Urinary bladder (tissue), 4 donors: ENCODE measurements at places on chromosomes 4 and X. TPM values are rescaled to one million over a fixed set of nuclear protein-coding genes. Genes with fewer than 3 reads are reported as not detected.
A peak's percentile ranks its signal among the peaks of the same experiment; 100 is the strongest.

AWAT2 gene
- total RNA-seq, result not detected

FGA gene
- not detected for total RNA-seq

CASP6 gene
- 21.4 TPM for total RNA-seq

LGI2 gene
- 4.8 TPM for total RNA-seq

PDLIM3 gene
- 456 TPM for total RNA-seq

PPBP gene
- total RNA-seq, result 6.5 TPM

SORBS2 gene
- 83.4 TPM for total RNA-seq

DNA sequence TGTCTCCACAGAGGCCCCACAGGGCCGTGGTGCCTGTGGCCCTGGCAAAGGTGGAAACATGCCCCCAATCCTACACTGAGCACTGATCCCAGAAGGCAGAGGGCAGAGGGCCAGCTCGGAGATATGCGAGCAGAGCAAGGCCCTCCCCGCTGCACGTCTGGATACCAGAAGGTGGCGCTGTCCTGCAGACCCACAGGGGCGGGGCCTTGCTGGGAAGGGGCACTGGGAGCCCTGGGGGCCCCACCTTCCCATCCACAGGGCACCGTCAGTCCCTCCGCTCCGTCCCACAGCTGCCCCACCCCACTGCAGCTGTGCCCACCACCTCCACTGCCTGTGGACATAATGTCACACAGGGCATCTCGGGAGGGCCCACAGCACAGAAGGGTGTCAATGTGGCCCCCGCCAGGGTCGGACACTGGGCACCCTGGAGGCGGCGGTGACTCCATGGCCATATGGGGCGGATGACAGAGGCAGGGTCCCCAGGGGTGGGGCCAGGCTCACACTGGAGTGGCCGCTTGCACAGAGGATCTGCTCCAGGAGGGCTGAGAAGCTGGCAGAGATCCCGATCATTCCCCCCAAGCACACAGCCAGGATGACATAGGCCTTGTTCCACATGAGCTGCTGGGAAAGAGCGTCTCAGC, 4.8 kb downstream of the SLC49A3 start:
- DNase-seq, result no peak

DNA sequence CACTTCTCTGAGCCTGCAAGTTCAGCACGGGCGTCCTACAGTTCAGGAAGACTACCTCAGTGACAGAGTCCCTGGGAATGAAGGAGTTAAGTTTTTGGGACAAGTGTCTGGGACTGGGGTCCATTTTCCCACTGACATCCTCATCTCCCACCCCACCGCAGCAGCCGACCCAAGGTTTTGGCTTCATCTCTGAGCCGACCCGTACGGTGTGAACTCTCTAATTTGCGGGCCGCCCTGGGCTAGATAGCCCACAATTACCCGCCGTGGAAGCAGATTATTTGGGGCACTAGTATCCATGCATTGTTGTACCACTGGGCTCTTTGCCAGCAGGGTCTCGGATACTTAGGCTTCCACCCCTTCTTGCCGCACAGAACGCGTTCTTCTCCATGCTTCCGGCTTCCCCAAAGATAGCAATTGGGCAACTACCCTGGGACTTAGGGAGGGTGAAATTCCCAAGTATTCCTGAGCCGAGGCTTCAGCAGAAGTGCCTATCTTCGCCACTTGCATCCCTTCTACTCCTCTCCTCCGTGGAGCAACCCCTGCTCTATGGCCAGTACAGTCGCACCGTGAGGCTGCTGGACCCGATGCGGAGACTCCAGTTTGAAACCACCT, 2.4 kb downstream of the IL1RAPL2 start:
- DNase-seq, result no peak

DNA sequence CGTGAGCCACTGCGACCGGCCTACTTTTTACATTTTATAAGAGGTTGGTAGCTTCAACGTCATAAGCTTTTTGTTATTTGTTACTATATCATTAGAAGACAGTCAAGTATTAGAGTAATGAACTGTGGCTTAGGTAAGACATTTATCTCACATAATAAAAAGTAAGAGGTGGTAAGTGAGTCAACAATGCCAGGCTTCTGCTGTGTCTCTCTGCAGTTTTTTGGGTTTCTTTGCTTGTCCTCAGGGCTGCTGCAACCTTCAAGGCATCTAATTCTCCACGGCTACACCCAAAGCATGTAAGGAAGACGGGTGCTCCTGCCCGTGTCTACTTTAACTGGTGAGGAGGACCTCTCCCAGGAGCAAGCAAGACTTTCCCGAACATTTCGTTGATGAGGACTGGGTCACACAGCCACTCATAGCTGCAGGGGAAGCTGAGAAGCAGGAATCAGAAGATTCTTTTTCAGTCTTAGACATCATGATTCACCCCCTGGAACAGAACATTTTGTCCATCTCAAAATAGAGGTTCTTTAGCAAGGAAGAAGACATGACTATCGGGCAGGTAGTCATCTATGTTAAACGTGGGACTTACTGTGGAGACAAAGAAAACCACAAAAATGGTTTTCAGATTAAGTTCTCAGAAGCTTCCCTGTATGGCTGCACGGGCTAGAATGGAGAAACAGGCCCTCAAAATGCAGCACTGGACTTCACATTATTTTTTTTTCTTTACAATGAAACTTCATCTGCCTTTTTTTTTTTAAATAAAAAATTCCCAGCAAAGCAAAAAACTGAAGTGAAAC, 13.0 kb upstream of the RHOH start:
- no peak for DNase-seq

GRCh38 chr4:54700986-54701385, 43.2 kb downstream of the KIT start:
- no peak for DNase-seq

DNA sequence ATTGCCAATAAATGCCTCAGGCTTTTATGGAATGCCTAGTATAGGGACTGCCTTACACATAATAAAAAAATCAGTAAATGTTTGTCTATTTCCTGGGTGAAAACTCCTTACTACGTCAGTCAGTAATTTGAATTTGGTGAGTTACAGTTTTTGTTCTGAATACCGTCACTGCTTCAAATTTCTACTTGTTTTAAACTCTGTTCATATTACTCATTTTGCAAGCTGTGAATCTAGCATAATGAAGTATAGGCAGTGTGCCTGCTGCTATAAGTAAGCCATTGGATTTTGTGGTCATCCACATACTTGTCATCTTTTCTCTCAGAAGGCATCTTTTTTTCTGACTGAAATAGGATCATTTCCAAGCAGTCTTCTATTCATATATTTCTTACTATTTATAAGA, 43.1 kb downstream of the SYNPO2 start:
- DNase-seq, result no peak

GRCh38 chr4:174408841-174409552, 113.3 kb downstream of the HPGD start:
- DNase-seq, result no peak

DNA sequence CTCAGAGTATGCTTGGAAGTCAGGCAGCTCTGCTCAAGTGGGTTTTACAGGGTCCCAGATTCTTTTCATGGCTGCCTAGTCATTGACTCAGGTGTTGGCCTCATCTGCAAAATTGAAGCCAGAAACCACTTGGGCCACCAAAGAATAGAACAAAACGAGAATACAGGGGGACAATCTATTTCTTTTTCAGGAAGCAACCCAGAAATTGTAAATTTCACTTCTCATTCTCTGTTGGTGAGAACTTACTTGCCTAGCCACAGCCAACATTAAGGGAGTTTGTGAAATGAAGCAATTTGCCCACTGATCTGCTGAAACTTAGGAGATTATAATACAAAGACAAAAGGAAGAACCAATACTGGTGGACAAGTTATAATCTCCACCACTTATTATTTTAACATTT, 8.6 kb upstream of the TKTL2 start:
- no peak for DNase-seq

DNA sequence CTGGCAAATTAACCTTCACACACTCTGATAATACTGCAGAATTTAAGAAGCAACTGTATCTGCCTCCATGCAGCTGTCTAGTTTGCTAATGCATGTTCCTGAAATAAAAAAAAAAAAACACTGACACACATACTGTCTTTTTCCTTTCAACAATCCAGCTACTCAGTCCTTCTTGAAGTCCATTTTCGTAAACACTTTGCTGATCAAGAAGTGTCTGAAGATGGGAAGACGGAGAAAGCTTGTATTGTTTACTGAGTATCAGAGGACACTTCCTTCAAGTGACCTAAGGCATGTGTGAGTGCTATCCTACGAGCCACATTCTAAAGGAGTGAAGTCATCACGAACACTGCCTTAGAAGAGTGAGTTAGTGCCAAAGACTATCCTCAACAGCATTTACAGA, 82.6 kb downstream of the LUZP4 start:
- no peak for DNase-seq

GRCh38 chr4:3816256-3816825, 50.2 kb downstream of the ADRA2C start:
- no peak for DNase-seq

DNA sequence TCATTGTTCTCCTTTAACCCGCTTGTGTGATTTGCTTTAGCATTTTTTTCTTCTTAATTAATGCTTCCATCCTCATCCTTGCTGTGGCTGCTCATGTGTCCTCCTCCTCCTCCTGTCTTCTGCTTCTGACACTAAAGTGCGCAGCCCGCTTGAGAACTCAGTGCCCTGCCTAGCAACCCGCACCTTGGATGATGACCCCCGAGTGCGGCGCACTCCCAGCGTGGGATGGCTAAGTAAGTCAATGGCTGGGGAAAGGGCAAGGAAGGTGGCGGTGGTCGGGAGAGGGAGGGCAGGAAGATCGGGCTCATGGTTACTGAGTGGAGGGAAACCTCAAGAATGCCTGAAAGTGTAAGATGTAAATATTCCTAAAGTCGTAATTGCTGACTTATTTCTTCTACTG, 30.1 kb downstream of the SLC4A4 start:
- DNase-seq, result no peak

DNA sequence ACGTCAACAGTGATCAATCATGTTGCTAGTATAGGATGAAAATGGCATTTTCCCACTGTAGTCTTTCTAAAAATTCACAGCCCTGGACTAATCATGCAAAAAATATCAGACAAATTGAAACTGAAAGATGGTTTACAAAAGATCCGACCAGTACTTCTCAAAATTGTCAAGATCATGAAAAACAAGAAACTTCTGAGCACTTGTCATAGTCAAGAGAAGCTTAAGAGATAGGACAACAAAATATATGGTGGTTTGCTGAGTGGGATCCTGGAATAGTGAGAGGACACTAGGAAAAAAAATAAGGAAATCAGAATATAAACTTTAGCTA, 101.1 kb downstream of the NAA11 start:
- DNase-seq, result no peak

DNA sequence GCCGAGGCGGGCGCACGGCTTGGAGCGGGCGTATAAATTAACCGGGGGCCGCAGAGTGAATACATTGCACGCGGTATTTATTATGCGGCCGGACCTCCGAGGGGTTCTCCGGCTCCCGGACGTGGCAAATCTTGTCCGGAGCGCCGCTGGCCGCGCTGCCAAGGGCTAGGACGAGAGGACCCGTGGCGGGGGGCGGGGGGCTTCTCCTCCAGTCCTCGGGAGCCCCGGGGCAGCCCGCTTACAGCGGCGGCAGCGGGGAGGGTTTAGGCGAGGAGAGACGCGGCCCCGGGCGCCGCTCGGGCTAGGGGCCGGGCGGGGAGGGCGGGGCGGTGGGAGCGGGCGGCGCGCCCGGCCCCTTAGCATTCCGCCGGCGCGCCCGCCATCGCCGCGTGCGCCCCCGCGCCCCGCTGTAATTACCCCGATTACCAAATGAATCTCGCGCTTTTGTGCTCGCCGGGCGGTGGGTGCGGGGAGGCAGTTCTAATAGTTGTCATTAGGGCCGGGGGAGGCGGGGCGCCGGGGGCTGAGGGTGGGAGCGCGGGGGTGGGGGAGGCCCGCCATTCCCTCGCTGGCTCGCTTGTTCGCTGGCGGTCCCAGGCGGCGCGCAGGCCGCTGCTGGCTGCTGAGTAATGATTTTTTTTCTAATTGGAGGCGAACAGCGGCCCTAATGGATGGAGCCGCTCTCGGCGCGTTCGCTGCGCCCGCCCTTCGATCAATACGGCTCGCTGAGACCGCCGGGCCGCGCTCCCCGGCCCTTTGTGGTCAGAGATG, 276.6 kb downstream of the BCOR start:
- no peak for DNase-seq

DNA sequence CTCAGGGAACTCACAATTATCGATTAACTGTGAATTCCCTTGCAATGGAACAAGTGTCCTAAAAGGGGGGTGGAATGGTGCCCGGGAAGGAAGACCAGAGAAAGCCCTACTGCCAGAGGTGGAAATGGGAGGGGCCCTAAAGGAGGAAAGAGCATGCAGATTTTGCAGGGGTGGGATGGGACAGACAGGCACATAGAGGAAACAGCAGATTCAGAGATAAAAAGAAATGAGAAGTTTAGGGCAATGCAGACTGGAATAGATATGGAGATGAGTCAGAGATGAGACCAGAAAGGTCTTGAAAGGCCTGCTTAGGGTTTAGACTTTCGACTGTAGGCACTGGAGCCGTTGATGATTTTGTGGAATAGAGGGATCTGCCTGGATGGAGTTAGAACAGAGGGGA, 57.4 kb upstream of the PITX2 start:
- no peak for DNase-seq

DNA sequence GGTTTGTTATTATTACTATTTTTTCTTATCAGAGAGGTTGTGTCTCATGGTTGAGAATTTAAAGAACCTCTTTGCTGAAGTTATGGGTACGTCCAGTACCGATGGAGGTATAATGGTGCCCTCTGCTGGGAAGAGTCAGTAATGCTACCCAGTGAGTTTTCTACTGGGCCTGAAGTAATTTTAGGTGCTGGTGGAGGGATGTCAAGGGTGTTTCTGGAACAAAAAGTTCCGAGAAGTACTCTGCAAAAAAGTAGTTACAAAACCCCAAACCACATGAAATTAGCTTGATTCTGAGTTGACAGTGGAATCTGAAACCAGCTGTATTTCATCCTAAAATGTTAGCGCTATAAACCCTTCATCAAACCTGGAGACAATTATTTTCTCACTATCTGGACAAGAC, 102.5 kb upstream of the MID1 start:
- no peak for DNase-seq

GRCh38 chr4:105474099-105474518, 247 bp upstream of the PPA2 start:
- DNase-seq, result peak; percentile 67

- no peak for DNase-seq
Observed at GRCh38 chr4:30460818-30461217, 259.4 kb upstream of the PCDH7 start.

DNA sequence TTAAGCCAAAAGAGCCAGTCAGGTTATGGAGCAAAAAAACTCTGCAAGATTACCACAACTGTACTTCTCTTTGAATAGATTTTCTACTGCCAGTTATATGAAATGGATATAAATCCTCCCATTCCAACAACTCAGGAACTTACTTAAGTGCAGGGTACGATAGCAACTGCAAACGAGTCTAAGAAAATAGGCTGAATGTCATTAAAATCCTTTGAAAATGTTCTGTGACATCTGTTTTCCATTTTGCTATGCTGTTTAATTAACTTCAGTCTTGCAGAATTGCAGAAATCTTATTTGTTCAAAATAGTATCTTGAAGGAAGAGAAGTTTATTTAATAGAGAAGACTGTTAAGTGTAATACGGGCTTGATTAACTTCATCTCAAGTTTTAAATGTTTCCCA, 243.8 kb downstream of the PALLD start:
- DNase-seq, result no peak

GRCh38 chrX:136228839-136229207, 22.4 kb downstream of the MAP7D3 start:
- DNase-seq, result no peak
